Osteoblast (primary cell): ENCODE measurements at places on chromosomes 5 and 9. TPM values are rescaled to one million over a fixed set of nuclear protein-coding genes. Genes with fewer than 3 reads are reported as not detected.
A peak's percentile ranks its signal among the peaks of the same experiment; 100 is the strongest.

- no peak for DNase-seq
Observed at GRCh38 chr9:101026824-101027223, 1.7 kb upstream of the PLPPR1 start.

GRCh38 chr5:61589946-61590345, 257.9 kb downstream of the ZSWIM6 start:
- no peak for DNase-seq

DNA sequence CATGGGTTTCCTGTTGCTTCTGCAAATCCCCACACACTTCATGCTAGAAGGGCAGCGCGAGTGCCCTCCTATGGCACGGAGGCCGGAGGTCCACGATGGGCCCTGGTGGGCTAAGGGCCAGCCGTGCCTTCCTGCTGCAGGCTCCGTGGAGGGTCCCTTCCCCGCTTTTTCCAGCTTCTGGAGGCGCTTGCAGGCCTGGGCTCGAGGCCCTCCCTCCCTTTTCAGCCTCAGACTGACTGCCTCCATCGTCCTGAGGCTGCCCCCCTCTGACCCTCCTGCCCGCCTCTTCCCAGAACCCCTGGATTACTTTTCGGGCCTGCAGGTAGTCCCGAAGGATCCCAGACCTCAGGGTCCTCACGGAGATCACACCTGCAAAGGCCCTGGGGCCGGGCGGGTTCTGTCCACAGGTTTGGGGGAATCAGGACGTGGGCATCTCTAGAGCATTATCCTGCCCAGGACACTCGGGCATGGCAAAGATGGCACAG, 3.2 kb upstream of the TERT start:
- DNase-seq: peak; percentile 66

DNA sequence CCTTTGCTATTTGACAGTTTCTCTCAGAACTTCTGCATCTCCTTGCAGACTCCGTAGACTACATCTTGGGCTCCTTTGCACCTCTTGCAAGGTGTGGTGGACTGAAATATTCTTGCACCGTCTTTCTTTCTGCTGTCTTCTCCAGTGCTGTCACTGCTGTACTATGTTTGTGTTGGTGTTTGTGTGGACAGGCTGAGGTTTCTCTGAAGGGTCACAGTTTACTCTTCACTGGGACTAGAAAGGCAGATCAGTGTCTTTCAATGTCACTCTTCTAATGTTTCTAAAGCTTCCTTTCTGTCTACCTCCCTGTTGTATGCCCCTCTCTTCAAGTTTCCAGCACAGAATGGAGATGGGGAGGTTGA, 410.0 kb upstream of the CD180 start:
- DNase-seq: no peak

GRCh38 chr5:175922192-175922885, 45.8 kb downstream of the THOC3 start:
- DNase-seq: peak; percentile 92

- DNase-seq: no peak
Observed at GRCh38 chr5:73994963-73995362, 369.0 kb downstream of the ARHGEF28 start.

- DNase-seq: no peak
Observed at GRCh38 chr5:93477816-93478215, 103.2 kb downstream of the NR2F1-AS1 start.

GRCh38 chr5:134649163-134649835, 714 bp downstream of the SEC24A start:
- DNase-seq: peak; percentile 46

Gene SMIM3
- 46.3 and 51.9 TPM in 2 replicates for total RNA-seq

DNA sequence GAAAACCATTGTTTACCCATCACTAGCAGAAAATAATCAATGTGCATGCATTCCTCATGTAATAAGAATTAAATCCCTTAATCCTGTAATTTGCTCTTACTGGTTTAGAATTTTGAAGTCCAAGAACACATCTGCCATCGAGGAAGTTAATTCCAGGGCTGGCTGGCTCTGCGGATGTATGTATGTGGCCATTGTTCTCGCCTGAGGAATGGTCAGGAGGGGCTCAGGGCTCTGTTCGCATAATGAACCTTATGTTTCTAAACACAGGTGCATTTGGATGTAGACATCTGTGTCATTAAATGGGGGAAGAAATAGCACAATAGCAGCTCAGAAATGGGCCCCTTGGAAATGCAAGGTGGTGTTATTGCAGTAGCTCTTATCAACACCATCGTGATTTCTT, 148.6 kb upstream of the GAS1 start:
- no peak for DNase-seq

- peak; percentile 9 for DNase-seq
Observed at GRCh38 chr9:129348890-129349664, 171.0 kb upstream of the IER5L start.

Gene PCDHAC2
- 0.36 and 0.59 TPM in 2 replicates for total RNA-seq
